ENCODE measurements at places on chromosomes 7 and 10.

DNA sequence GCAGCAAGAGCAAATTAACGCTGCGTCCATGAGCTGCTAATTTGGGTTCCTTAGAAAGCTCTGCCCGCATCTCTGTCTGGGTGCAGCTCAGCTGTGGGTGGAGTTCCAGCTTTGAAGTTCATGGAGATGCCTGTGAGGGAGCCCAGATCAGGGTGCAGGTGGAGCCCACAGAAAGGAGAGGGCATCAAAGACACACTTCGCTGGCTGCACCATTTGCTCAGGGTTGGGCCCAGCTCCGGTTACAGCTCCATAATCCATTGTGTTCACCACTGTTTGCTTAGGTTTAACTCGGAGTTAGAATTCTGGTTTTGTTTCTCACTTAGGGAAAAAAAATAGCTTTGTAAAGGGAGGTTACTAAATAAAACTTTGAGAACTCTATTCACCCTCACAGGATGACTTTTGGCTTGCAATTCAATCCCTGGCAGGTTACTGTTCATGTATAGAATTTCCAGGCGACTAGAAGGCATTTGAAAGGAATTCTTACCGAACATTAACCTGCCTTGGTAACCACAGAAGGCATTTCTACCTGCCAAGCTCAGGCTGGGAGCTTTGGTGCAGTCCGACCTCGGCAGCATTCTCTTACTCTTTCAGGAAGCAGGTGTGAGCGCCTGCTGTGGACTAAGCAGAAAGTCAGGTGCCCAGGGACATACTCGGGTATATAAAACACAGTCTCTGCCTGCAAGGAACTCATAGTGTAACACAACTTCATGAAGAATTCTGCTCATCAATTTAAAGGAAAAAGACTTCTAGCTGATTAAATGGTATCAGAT lies 179.5 kb upstream of the RNF32 start:
- no peak for DNase-seq

DNA sequence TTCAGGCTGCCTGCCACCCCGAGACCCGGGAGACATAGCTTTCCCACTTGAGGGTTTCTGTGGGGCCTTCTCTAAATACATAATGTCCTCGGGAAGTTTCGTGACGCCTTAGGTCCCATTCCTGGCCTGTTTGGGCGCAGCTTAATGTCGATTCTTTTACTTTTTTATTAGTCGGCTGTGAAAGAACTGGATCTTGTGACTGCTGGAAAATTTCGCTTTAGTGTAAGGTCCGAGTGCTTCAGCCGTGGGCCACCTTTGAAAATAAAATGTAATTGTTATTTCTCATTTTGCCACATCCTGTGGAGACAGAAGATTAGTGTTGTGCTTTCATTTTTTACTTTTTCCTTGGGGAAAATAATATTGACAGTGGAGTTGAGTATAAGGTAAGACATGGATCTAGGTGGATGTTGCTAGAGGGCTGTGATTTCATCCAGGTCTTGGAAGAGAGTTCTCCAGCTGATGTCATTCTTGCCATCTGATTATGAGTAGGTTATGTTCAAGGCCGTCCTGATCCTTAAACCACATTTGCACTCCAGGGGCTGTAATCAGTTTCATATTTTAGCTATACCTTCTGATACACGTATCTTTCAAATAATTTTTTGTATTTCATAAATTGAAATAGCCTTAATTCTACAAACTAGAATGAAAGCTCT lies 830 bp downstream of the RAB18 start:
- DNase-seq: peak; percentile 39

GRCh38 chr7:133676805-133677370 lies 424.0 kb downstream of the EXOC4 start:
- peak; percentile 41 for DNase-seq

DNA sequence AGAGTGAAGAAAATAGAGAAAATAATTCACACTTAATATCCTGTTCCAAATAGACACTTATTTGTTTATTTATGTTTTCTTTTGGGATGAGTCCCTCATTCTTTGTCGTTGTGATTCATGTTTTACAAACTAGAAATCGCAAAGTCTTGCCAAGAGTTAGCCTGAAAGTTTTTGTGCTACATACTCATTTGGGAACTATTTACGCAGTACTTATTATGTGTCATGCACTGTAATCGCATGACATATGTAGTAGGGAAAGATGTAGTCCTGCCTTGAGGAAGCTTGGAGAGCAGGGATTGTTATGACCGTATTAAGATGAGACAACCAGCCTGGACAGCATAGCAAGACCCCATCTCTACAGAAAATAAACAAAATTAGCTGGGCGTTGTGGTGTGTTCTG lies 189.3 kb downstream of the ABCA13 start:
- no peak for DNase-seq

DNA sequence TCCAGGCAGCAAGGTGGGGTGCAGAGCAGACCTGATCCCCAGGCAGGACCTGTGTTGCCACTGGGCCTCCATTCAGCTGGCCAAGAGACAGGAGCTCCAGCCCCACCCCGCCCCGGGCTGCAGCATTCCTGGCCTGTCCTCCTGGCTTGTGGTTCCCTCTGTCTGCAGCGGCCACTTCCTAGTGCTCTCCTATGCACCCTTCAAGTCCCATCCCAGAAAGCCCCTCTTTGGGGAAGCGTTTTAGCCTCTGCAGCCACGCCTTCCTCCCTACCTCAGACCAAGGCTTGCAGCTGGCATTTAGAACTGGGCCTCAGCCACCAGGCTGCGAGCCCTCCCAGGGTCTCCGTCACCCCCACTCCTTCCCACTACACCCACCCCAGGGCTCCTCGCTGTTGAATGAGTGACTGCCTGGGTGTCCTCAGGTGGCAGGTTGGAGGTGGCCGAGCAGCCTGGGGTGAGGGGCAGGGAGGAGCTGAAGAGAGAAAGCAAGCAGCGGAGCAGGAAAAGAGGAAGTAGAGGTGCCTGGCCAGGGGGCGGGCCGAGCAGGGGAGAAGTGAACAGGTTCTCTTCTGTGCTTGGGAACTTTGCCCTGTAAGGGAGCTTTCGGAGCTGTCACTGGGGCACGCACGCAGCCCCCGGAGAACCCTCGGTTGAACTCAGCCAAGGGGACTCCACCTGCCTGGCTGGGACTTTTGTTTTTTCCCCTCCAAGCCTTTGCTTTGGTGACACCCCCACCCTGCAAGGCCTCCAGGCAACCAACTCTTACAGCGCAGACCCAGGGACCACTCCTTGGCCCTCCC lies 109.1 kb upstream of the TNRC18 start:
- DNase-seq: peak; percentile 28

DNA sequence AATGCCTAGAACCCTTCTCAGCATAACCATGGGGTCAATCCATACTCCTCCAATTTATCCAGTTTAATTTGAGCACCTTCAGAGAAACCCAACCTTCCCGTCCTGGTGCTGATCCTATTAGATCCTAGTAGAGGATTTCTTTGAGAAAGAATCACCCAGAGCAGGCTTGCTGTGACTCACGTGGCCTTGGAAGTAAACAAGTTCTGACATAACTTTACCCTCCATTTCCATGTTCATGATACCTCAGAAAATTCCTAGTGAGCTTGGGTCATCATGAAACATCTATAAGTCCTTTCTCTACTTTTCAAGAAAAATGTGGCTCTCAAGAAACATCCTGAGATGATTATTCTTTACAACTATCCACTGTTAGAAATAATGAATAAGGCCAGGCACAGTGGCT lies 71.7 kb downstream of the PRLHR start:
- peak; percentile 2 for DNase-seq

DNA sequence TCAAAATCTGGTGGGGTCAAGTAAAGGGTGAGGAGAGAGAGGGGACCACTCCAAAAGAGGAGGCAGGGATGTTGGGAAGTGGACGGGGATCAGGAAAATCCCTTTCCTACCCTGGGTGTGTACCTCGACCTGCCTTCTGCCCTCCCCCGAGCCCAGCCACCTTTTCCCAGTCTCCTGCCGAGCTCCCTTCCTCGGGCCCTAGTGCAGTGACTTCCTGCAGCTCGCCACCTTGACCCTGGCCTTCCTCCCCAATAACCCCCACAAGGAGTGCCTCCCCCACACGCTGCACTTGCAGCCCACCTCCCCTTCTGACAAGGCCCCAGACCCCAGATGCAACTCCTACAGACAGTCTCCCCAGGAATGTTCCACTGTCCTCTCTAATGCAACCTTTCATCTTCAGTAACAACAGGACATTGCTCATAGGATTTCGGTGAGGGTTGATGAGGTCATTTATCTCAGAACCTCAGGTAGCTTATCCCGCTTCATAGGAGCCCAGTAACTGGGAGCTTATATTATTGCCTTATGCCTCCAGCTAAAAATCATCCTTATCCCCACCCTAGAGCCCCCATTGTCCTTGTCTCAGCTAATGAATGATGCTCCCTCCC lies 90.1 kb downstream of the MKI67 start:
- DNase-seq: no peak

- DNase-seq: peak; percentile 58
Measured at GRCh38 chr7:75756991-75757676, 14.9 kb downstream of the CCL26 start.

Data from fibroblast of the aortic adventitia (primary cell).